ENCODE measurements at places on chromosomes 12 and 14.
A peak's percentile ranks its signal among the peaks of the same experiment; 100 is the strongest.

- DNase-seq, result peak; percentile 69
Measured at GRCh38 chr12:95674631-95675030, 115.9 kb downstream of the NTN4 start.

DNA sequence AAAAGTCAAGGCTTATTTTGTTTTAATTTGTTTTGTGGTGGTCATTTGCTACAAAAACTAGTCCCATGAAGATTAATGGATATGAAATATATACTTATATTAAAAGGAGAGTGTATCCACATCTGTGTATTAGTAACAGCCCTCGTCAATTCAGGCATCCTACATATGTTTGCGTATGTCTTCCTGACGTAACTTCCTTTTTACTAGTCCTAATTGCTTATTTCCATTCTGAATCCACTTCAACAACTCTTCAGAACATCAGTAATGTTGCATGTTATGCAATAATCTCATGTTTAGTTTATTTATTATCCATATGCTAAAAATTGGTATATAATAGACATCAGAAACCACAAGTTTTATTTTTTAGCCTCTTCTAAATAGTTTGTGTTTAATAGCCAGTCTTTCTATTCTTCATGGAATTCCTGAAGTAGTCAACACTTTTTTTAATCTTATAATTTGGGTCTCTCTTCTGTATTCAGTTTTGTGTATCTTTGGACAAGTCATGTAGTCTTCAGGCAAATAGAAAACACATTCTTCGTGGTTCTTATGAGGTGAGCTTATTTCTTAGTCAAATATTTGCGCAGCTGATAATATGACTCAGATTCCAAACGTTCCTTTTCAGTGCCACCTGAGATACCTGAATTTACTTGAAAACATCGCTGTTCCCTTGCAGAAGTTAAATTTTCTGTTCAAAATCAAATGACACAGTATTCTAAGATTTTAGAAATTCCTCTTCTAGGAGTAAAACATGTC, 268.6 kb downstream of the CCDC59 start:
- DNase-seq, result no peak

DNA sequence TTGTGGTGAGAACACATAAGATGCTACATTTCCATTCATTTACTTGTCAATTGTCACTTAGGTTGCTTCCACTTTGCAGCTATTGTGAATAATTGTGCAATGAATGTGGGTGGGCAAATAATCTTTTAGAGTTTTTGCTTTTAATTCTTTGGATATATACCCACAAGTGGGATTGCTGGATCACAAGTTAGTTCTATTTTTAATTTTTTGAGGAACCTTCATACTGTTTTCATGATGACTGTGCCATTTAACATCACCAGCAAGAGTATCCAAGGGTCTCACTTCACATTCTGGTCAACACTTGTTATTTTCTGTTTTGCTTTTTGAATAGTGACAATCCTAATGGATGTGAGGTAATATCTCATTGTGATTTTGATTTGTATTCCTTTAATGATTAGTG, 10.5 kb downstream of the CLEC6A start:
- no peak for DNase-seq

DNA sequence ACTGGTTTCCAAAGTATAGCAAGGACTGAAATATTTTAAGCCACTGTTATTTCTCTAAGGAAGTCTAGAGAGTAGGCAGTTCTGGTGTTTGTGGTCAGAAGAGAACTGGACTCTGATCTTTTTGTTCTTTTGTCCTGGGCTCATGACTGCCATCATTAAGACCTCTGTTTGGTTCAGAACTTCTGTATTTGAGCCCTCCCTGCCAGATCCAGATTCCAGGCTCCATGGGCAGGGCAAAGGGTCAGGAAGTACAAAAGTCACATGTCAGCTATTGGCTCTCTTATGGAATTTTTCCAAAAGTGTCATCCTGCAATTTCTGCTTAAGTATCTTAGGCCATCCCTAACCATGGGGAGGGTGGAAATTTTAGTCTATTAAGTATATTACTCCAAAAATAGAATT, 6.8 kb downstream of the PIWIL1 start:
- no peak for DNase-seq

GRCh38 chr14:97039717-97040363, 242.7 kb downstream of the VRK1 start:
- no peak for DNase-seq

GRCh38 chr12:66159123-66159522, 10.7 kb downstream of the TMBIM4 start:
- no peak for DNase-seq

- DNase-seq, result no peak
Measured at GRCh38 chr12:75447691-75448393, 32.7 kb upstream of the GLIPR1 start.

DNA sequence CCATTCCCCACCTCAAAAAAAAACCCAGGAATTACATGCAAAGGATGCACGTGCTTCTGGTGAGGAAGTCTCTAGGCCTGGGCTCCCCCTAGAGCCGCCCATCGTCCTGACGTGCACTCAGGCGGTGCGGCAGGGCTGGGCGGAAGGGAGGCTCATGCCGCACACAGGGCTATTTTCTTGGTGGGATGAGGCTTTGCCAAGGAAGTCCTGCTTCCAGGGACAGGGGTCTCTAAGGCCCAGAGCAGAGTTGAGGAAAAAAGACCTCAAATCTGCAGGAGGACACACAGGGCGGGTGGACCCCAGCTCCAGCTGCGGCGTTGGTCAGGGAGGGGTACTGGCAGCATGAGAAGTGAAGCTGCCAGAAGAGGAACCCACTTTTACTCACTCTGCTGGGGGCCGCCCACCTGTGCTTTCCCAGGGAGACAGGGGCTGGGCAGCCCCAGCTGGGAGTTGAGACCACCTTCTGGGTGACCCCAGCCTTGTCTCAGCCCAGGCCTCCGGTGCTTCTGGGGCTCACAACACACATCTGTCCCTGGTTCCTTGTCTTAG, 4.2 kb downstream of the RHOF start:
- DNase-seq, result no peak

DNA sequence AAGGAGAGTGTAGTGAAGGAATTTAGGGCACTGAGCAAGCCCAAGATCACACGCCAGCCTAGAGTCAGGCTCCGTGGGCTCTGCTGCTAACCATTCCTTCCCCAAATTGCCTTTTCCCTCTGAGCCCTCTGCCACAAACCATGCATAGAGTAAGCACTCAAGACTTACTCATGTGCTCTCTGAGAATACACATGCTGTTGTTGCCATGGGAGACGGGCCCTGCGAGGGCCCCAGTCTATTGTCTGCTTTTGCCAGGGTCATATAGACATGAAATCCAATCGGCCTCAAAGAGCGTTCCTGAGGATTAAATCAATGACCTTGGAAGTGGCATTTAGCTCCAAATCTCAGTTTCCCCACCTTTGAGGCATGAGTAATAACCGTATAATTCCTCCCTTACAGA, 48.7 kb upstream of the WSCD2 start:
- no peak for DNase-seq

- no peak for DNase-seq
Measured at GRCh38 chr12:111937429-111937828, 75.5 kb downstream of the TMEM116 start.

- no peak for DNase-seq
Measured at GRCh38 chr14:64438181-64438841, 27.0 kb upstream of the AKAP5 start.

DNA sequence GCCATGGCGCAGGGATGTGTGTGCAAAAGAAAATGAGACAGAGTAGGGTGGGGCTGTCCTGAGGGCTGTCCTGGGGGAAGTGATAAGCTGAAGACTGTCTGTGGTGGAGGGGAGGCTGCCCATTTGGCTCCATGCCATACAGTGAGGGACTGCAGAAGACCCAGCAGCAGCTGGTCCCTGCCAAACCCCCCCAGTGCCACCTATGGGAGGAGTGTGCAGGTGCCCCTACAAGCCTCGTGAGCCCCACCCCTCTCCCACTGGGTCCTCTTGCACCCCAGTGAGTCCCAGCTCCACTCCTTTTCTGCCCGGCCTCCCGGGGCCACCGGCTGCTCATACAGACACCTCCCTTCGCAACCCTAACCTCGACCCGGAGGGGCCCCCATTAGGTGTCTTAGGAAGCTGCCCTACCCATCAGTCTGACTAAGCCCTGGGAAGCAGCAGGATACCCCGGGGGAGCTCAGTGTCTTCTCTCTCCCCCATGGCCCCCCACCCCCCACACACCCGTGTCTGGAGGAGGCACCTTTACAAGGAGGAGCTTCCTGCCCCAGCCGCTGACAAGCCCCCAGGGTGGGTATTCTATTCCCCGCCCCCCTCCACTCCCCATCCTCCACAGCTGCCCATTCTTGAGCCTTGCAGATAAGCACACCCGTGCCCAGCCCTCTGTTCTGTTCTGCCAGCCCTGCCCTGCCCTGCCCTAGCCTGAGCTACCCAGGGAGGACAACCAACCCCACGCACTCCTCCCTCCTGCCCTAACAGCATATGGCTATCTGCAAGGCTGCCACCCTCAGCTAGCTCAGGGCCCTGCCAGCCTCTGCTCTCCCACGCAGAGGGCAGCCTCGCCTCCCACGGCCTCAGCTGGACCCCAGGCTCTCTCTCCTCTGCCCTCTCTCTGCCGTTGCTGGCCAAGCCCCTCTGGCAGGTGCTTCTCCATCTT, 41.9 kb downstream of the SLC6A12 start:
- no peak for DNase-seq

DNA sequence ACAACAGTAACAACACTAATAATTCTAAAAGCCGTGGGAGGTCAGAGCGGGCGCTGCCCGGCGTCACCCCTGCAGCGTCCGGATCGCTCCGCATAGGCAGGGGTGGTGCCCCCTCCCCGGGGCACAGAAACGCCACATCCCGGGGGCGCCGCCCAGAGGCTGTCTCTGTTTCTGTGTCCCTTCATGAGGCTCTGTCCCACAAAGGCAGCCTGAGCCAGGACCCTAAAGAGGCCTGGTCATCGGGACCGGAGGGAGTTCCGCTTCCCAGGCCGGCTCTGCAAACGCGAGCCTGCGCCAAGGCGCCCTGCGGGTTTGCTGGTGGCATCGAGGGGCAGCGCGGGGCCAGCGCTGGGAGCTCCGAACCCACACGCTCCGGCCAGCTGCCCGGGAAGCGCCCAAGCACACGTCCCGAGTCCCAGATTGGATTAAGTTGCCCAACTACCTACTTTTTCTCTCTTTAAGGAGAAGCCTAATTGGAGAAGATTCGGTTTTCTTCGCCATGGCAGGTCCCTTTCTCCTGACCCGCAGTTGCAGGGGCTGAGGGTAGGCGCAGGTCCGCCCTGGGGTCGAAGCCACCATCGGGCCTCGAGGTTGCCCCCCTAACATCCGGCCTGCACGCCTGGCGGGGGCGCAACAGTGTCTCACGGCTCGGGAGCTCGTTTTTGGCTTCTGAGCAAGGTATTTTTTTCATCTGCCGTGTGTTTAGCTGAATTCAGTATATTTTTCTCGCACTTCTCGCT, 421.7 kb downstream of the VRK1 start:
- peak; percentile 31 for DNase-seq

DNA sequence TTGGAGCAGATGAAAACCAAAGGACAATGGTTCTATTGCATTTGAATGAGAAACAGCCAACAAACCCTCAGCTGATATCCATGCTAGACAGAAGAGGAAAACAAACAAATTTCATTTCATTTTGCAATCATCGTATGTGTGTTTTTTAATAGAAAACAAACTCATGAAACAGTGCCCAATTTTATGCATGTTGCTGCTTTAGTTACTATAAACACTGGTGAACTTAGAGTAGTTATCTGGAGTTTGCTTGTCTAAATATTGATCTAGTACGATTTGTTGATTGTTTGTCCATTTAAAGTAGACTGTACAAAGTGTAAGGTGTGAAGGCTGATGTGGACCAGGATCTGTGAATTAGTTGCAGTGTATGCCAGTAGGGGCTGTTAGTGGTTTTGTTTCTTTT, 166.6 kb downstream of the KITLG start:
- no peak for DNase-seq

GRCh38 chr12:59444932-59445331, 150.9 kb upstream of the SLC16A7 start:
- DNase-seq, result no peak

GRCh38 chr12:2797721-2798418, 3.1 kb downstream of the FKBP4 start:
- peak; percentile 12 for DNase-seq

DNA sequence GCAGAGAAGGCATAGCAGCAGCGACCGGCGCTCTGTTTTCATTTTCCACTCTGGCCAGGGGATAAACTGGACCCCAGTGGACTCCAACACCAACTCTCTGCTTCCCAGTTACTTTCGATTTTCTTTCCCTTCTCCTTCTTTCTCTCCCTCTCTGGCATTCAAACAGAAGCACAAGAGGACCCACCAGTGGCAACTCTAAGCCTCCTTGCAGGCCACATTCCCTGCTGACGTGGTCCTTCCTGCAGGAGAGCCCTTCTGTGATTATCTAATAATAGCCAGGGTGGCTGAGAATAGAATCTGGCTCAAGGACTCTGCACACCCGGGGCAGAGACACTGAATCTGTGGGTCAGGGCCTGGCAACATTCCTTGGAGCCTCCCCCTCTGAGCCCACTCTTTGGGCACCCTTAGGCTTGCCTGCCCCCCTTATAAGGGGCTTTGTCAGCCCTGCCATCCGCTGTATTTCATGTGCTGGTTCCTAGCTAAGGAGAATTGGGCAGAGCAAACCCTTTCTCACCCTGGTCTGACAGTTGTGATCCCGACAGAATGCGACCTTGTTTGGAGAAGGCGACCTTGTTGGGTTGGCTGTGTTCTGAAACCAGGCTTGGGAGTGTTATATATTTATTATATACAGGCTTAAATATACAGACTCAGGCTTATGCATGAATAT, 8.2 kb upstream of the HOXC6 start:
- DNase-seq, result no peak

- DNase-seq, result peak; percentile 97
Measured at GRCh38 chr12:50400638-50401499, at the start of gene LARP4. LARP4 (plus strand) TSS chr12:50400885; CDS start chr12:50401011, 126 bp downstream.

- no peak for DNase-seq
Measured at GRCh38 chr14:61453103-61453767, 131.9 kb downstream of the PRKCH start.

- no peak for DNase-seq
Measured at GRCh38 chr14:92578511-92578910, 64.9 kb downstream of the RIN3 start.

- no peak for DNase-seq
Measured at GRCh38 chr12:122079033-122079531, 526 bp downstream of the MLXIP start.

Data from right hindlimb (tissue), 1 donor.